NCI-H2081 (cell line): ENCODE measurements at places on chromosomes 5 and 9.

GRCh38 chr5:10649666-10650380 lies 86.0 kb downstream of the ANKRD33B start:
- no peak for DNase-seq

DNA sequence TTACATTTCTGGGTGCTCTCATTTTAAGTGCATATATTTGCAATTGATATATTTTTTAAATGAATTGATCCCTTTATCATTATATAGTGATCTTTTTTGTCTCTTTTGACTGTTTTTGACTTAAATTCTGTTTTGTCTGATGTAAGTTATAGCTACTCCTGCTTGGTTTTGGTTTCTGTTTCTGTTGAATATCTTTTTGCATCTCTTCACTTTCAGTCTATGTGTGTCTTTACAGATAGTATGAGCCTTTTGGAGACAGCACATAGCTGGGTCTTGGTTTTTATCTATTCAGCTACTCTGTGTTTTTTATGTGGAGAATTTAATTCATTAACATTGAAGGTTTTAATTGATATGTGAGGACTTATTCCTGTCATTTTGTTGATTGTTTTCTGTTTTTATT lies 311.3 kb downstream of the SPATA31D1 start:
- DNase-seq: no peak

DNA sequence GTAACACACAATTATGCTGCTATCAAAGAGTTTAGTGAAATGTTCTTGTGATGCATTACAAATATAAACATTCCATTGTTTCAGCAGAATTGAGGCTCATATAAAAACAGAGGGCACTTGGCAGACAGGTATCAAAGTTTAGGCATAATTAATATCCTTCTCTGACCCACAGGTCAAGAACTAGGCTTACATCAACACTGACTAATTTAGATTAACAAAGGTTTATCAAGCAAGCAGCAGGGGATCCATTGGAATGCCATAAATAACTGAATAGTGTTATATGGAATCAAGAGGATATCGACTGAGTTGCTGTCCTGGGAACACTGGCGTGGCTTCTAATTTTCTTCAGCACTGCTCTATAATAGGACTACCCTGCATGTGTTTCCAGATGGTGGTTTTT lies 414.5 kb upstream of the ARRDC3 start:
- DNase-seq: no peak

- peak; percentile 31 for DNase-seq
Observed at GRCh38 chr5:13831351-13831750, 113.1 kb downstream of the DNAH5 start.

GRCh38 chr5:113965225-113965624 lies 396.6 kb upstream of the KCNN2 start:
- no peak for DNase-seq

GRCh38 chr5:56567278-56567677 lies 248.1 kb upstream of the MAP3K1 start:
- no peak for DNase-seq

DNA sequence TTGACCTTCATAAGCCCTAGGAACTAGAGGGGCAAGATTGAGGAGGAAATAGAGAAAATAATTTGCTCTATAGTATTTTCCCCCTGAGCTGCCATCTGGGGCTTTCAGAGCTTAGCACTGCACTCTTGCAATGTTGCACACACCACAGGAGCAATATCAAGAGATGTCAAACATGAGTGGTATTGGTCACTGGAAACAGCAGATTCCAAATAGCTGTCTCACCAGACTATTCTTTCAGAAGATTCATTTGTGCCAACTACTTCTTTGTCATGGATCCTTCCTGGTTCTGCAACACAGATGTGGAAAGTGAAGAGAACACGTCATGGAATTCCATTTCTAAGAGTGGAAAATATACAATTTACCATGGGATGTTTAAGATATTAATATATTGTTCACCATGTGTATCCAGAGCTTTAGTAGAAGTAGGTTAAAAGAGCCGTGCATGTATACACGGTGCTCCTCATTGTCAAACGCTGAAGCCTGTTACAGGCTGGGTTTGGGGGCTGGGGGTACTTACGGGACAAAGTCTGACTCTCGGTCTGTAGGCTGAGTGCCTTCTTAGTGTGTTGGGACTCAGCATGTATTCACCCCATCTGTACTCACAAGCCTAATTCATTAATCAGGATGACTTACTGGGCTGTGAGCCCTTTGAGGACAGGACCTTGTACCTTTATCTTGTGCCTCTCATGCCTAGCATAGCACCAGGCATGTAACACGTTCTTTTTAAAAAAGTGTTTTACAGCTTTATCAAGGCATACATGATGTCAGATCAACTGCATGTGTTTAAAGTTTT lies 31.4 kb upstream of the GDNF start:
- DNase-seq: no peak

- DNase-seq: no peak
Observed at GRCh38 chr9:129237164-129237611, 59.1 kb upstream of the IER5L start.

GRCh38 chr5:167725264-167725663 lies 566.2 kb upstream of the WWC1 start:
- no peak for DNase-seq

DNA sequence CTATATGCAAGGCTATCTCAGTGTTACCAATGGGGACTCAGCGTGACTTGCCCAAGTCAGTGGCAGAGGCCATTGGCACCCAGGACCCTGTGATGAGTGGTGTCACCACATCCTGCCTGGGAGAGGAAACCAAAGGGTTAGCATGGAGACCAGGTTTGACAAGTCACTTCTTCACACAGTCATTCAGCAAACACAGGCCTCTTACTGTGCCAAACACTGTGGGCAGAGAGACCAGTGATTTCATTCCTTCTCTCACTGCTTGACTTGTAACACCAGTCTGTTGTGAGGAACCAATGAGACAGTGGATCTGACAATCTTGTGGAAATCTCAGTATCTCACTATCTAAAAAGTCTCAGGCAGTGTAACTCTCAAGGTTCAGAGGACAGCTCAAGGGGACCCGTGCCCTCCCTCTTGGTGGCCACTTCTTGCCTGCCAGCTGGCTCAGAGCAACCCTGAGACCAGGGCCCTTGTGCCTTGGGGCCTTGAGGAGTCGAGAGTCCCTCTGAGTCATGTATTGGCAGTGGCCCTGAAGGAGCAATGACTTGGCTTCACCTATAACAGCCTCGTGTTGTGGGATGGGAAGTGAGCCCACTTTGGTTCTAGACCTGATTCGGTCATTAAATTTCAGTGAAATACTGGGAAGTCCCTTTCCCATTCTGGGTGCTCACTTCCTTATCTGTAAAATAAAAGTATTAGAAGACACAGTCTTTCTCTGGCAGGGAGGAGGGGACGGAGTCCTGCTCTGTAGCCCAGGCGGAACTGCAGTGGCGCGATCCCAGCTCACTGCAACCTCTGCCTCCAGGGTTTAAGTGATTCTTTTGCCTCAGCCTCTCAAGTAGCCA lies 1.6 kb downstream of the FABP6 start:
- DNase-seq: no peak

- no peak for DNase-seq
Observed at GRCh38 chr5:52870448-52870847, 82.7 kb downstream of the ITGA1 start.

GRCh38 chr5:63451188-63451587 lies 511.1 kb downstream of the HTR1A start:
- no peak for DNase-seq

GRCh38 chr5:83509540-83509939 lies 38.0 kb downstream of the VCAN start:
- peak; percentile 12 for DNase-seq

DNA sequence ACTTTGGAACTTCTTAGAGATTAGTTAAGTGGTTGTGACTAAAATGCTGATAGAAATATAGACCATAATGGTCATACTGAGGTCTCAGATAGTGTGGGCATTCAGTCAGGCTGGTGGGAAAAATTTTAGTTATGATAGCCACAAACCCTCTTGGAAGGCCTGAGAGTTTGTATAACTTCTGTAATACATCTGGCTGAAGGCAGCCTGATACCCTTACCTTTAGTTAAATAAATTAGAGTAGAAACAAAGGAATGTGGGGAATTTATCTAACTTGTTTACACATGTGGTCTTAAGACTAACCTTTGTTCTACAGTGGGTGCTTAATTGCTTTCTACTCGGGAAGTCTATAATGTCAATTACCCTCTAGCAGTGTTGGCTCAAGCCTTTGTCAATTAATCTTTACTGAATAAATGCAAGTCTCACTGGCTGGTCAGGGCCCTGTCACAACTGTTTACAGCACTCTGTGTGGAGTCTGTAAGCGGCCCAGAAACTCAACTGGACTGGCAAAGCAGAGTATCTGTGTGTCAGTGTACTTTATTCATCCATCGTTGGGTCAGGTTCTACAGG lies 184.0 kb downstream of the FBXO4 start:
- DNase-seq: no peak

DNA sequence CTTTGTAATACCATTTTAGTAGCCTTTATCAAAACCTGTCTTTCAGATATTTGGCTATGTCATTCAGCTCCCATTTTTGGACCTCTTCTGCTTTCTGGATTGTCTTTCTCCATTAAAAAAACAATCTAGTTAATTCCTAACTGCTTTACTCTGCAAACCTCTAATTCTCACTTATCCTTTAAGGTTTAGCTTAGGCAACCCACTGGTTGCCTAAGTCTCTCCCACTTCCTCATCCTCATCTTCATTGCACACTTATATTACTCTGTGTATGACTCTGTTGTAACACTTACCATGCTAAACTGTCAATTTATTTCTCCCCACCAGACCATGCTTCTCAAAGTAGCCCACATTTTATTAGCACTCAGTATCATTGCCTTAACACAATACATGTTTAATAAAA lies 205.0 kb upstream of the DMRTA1 start:
- DNase-seq: no peak

DNA sequence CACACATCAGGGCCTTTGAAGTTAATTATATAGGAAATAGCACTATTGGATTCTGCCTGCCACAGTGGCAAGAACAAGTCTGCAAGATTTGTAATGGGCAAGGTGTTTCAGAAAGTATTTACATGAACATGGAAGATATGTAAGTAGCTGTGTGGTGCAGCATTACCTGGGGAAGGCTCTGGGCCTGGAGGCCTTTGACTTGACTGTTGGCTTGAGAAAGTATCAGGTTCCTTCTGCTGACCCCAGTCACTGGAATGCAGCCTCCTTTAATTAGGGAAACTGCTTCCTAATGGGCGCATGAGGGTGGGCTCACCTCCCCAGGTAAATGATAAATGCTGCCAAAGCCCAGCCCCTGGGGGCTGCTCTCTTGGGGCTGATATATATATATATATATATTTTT lies 102.7 kb downstream of the GALNT10 start:
- no peak for DNase-seq

DNA sequence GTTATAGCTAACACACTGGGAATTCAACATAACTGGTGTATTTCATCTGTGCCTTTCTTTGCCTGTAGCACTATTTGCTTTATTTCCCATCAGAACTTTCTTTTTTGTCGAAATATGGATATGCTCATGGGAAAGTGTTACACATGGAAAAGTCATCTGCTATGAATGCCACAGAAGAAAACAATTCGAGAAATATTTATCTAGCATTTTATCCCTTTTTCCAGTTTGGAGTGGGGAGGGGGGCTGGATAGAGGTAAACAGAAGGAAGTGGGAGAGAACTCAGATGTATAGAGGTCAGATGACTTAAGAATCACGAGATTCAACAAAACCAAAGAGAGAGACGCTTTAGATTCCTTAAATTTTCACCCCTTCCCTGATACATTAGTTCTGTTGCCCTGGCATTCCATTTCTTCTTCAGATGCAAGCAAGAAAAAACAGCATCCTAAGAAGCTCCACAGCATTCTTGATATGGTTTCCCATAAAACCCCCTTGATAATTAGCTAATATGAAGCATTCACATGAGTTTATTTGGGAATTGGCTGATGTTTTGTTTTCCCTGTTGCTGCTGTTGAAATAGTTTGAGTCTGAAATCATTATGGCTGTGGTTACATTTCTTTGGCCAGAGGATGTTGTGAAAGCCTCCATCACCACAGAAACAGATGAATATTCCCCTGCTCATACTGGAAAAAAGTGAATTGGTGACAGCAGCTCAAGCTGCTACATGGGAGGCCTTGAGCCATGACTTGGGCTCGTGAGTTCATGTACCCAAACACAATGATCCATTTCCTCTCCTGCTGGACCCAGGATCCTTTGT lies 335.8 kb upstream of the DAB2 start:
- no peak for DNase-seq

DNA sequence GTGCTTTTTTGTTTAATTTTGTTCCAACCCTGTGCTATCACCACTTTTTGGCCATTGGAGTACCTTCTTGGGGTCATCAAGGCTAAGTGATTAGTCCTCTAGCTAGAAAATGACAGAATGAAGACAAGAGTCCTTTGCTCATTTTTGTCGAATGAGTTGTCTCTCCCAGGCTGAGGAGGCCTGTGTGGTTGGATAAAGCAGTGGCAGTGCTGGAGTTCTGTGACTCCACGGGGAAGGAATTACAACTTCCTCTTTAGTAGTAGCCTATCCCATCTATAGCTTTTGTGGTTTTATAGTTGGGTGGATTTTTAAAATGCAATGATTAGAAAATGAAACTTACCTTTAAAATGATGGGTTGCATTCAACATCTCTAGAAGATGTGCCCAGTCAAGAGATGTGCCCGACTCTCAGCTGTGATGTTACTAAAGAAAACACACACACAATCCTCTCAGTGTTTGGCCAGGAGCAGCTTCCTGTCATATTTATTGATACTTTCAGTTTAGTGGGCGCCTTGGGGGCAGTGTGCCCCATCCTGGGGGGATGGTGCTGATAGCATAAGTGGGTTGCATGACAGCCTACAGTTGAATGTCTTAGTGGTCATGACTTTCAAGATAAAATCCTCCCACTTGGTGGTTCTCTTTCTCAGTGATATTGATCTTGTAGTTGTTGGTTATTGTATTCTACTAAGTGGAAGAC lies 11.9 kb downstream of the OTULINL start:
- DNase-seq: no peak

- DNase-seq: no peak
Observed at GRCh38 chr5:174159327-174160114, 114.0 kb downstream of the NSG2 start.

DNA sequence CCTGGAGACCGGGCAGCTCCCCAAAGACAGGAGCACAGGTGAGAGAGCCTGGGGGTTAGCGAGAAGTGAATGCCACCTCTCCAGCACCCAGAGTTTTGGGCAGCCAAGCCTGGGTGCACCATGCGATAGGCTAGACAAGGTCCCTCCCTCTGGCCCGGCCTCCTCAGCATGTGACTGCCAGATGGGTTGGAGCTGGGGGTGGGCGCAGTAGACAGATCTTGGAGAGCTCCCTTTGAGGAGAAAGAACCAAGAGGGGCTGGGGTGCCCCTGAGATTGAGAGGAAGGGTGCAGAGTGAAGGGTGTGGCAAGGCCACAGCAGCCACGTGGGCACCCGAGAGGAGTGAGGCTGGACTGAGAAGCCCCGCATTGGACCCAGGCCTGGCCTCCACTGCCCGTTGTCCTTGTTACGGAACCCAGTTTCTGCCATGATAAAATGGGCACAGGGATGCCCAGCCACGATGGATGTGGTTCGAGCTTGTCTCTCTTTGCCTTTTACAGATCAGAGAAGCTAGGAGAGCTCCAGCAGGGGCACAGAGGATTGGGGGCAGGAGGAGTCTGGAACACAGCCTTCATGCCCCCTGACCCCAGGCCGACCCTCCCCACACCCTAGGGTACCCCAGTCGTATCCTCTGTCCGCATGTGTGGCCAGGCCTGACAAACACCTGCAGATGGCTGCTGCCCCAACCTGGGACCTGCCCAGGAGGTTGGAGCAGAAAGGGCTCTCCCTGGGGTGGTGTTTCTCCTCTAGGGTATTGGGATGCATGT lies 1.4 kb downstream of the TMEM141 start:
- DNase-seq: no peak
